Fibroblast of lung (primary cell): ENCODE measurements at places on chromosomes 1 and 21. TPM values are rescaled to one million over a fixed set of nuclear protein-coding genes. Genes with fewer than 3 reads are reported as not detected.

The IRF6 gene
- under 0.01 and 0.66 TPM in 2 replicates for total RNA-seq

The C2CD4D gene
- total RNA-seq: not detected in 2 replicates

DNA sequence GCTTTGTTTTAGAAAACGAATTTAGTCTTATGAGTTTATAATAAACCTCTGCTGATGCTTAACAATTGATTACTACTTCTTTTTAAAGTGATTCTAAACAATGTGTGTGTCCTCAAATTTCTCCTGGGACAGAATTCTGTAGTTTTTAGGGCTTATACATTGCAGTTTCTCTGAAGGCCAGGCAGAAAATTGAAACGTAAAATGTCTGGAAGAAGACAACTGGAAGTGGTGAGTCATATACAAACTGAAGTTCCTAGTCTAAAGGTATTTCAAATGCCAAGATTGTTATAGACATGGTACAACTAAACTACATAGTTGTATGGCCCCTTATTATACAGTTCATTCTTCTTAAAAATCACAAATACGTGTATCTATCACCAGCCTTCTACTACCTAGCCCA lies 30.5 kb upstream of the RC3H1 start:
- no peak for DNase-seq

DNA sequence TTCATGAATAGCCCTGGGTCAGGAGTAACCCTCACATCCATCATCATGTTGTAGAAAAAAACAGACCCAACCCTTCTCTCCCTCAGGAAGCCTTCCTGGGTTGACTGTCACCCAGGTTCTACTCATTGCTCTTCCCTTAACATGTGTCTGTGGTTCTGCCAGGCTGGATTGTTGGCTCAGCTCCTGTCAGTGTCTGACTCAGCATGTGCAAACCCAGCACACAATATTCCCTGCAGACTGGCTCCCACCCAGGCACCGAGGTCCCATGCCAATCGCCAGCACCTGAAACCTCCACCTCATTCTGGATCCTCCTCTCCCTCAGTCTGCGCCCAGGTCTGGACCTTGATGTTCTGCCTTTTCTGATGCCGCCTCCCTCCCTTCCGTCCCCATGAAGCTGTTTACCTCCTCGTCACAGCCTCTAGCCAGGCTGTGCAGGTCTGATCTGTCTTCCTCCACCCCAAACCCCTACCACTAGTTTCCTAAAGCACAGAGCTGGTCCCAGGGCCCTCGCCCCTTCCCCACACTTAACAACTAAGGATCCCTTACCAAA lies 4.3 kb upstream of the S100A8 start:
- DNase-seq: no peak

DNA sequence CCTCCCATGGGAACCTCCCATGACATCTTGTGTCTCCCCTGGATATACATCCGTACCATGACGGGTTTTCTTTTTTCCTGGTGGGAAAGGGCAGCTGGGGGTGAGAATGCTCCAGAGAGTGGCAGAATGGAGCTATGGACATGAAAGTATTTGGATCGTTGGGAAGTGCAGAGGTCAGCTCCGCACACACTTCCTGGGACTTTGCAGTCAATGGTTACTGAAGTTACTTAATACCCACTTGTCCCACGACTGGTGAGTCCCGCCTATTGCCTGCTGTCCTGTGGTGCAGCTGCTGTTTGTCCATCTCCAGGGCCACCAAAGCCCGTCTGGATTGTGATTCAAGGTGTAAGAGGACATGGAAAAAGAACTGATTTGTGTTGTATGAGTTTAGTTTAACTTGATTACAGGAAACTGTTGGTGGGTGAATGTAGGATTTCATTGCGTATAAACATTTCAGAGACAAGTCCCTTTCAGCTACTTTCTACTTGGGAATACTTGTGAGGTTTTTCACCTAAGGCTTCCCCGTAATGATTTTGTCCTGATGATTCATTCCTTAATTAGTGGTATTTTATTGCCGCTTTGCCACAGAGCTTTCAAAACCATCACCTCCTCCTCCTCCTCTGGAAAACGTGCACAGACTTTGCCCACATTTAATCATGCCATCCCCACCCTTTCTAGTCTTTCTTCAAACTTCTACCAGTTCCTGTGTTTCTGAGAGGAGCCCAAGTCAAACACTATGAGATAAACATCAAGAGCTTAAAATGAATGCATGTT lies 308.8 kb downstream of the KIF26B start:
- no peak for DNase-seq
